ENCODE measurements at places on chromosomes 16 and 17.

GRCh38 chr16:29820730-29821642, 724 bp downstream of the MVP start:
- no peak for DNase-seq

GRCh38 chr17:876272-876671, 94.1 kb downstream of the MRM3 start:
- no peak for DNase-seq

DNA sequence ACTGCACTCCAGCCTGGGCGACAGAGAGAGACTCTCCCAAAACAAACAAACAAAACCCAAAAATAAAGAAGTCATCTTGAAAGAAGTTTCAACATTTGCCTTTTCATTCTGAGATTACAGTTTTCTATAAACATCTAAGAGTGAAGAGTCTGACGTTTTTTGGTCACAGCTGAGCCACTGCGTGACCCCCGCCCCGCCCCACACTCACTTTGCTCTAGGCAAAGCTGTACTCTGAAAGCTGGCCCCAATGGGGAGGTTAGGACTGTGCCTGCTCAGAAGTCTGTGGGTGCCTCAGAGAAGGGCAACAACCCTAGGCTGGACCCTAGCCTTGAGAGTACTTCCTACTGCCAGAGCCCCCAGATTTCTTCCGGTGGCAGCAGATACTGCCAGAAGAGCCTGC, 19.3 kb downstream of the CYB5D2 start:
- DNase-seq, result no peak

DNA sequence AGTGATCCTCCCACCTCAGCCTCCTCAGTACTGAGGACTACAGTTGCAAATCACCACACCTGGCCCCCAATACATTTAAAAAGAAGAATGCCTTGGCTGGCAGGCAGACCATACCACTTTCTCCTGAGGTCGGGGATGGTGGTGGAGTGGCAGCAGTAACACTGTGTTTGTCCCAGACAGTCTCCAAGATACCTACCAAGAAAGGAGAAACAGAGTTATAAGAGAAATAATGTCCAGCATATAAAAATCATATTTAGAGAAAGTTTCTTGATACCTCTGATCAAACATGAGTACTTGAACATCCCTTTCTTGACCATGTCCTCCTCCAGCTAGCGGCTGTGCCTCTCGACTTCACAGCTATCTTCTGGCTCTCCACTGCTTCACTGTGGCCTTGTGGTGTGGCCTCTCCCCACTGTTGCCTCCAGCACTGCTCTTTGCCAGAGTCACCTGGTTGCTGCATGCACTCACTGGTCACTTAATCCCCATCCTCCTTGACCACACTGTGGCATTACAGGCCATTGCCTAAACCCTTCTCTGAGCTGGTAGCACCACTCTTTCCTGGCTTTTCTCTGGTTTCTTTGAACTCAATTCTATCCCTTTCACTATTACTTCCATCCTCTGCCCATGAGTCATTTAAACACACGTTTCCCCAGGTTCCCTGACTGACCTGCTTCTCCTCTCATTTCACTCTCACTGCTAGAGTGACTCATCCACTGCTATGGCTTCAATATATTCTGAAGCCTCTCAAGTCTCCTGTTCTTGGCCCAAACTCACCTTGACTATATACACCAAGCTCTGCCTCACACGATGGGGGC, 45.2 kb downstream of the XPO6 start:
- DNase-seq, result no peak

DNA sequence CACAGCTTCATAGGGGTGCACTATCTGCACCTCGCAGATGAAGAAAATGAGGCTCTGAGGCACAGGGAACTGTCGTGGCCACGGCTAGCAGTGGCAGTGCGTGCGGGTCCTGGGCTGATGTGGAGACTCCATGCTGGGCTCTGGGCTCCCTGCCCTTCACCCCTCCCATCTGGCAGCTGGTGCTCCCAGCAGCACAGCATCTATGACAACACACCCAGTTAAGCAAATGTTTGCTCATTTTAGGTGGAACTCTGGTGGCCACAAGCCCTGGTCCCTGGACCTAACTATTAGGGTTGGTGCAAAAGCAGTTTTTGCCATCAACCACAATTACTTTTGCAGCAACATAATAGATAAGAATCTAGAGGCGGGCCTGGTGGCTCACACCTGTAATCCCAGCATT, 30.9 kb downstream of the IFT140 start:
- no peak for DNase-seq

DNA sequence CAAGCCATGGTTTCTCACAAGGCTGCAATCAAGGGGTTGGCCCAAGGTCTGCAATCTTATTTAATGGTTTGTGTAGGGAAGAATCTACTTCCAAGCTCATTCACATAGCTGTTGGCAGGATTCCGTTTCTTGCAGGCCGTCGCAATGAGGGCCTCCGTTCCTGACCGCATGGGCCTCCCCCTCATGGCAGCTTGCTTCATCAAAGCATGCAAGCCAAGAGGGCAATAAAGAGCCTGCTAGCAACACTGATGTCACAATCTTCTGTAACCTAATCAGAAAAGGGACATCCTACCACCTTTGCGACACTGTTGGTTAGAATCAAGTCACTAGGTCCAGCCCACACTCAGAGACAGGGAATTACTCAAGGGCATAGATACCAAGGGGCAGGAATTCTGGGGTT, 95.5 kb downstream of the CCT6B start:
- no peak for DNase-seq

DNA sequence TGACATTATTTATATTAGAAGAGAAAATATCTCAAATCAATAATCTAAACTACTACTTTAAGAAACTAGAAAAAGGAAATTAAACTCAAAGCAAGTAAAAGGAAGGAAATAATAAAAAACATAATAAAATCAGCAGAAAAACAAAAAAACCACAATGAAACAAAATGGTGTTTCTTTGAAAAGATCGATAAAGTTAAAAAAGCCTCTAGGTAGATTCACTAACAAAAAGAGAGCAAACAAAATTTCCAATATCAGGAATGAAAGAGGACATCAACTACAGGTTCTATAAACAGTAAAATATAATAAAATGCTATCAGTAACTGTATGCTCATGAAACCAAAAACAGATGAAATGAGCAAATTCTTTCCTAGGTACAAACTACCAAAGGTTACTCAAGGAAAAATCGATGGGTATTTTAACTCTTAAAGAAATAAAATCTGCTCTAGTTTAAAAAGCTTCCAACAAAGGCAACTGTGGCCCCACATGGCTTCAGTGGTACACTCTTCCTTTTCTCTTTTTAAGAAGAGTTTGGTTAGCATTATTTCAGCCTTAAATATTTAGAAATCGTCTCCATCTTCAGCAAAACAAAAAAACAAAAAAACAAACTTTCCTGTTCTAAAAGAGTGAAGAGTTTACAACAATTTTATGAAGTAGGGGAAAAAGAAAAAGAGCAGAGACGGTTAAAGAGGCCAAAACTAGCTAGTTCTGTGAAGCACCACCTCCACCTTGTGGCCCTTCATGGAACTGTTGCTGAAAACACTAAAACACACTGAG, 102.2 kb downstream of the TRIM37 start:
- peak; percentile 52 for DNase-seq

- no peak for DNase-seq
Observed at GRCh38 chr16:22330326-22330725, 33.1 kb downstream of the POLR3E start.

DNA sequence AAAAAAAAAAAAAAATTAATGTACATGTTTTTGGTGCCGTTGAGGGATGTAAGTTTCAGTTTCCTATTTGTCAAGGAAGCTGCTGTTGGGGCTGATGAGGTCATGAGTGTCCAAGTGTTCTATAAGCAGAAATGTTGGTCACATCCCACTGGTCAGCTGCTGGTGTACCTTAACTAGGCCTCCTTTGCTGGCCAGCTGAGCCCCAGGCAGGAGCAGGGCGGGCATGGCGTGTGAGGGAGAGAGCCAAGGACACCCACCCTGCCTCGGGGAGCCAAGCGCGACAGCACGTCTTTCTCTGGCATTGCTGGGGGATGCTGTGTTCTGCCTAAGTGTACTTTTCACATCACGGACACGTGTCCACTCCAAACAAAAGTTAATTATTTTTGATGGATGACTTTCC, 108.1 kb upstream of the CDC42EP4 start:
- no peak for DNase-seq

DNA sequence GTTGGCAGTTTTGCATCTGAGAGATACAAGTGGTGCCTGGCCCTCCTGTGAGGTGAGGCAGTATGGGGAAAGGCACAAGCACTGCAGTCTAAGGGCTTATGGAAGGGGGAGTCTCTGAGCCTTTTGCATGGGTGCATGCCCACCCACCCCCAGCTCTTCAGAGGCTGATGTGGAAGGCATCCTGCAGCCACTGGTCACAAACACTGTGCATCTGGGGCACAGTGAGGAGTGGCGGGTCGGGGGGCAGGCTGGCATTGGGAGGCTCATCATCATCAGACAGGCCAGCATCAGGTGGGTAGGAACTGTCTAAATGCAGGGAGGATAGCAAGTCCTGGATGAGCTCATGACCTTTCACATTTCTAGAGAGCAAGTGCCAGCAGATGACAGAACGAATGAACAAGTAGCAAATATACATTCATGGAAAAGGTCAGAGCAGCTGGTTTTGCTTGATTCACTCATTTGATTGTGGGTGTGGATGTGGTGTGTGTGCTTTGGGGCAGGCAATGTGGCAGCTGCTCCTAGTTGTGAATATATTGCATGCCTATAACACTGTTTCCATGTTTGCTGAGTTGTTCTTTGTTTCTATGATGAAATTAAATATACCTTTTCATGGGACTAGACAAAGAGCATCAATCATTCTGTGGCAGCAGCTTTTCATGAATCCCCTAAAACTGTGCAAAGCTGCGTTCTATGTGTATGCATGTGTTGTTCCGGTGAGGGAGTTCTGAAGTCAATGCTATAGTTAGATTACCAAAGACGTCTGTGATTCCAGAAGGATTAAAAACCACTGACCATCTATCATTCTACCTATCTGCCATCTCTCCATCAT, 29.2 kb downstream of the TRIM25 start:
- no peak for DNase-seq

All from activated CD4-positive, CD25-positive, alpha-beta regulatory T cell (primary cell).